Activated CD8-positive, alpha-beta memory T cell treated with anti-CD3 and anti-CD28 coated beads, Interleukin-2, amount 50 U/mL, for 4 hours (primary cell): ENCODE measurements at places on chromosomes 1 and 21.
A peak's percentile ranks its signal among the peaks of the same experiment; 100 is the strongest.

DNA sequence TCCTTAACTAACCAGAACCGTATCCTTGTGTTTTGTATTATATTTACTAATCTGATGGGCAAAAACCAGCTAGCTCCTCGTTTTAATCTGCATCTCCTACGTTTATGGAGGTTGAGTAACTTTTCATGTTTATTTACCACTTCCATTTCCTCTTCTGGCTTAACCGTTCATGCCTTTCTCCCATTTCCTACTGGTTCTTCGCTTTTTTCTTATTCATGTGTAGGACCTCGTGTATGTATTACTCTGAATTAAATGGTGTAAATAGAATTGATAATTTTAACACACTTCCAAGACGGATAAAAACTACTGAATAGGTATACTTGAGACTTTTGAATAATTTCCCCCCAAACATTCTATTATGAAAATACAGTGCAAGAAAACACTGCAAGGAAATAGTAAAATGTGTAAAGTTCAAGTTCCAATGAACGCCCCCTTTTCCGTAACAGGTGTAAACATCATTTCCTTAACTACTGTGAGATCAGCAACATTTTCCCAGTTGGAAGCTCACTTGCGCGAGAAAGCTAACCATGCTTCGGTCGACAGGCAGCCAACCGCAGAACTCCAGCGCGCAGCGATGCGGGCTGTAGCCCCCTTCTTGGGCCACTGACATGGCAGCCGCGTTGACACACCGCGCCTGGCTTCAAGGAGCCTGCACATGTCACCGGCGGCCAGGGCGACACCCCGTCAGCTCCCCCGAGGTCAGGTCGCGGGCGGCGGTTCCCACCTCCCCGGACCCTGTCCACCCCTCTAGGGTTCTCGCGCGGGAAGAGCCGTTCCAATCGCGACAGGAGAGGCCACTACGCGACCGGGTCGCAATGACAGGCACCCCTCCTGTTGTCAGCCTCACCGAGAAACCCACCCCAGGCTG is 816 bp downstream of the EDEM3 start:
- DNase-seq = peak; percentile 51

- no peak for DNase-seq
Measured at GRCh38 chr1:72432645-72433267, 150.4 kb upstream of the NEGR1 start.

- DNase-seq = no peak
Measured at GRCh38 chr1:156993426-156994147, 52.0 kb downstream of the ARHGEF11 start.

DNA sequence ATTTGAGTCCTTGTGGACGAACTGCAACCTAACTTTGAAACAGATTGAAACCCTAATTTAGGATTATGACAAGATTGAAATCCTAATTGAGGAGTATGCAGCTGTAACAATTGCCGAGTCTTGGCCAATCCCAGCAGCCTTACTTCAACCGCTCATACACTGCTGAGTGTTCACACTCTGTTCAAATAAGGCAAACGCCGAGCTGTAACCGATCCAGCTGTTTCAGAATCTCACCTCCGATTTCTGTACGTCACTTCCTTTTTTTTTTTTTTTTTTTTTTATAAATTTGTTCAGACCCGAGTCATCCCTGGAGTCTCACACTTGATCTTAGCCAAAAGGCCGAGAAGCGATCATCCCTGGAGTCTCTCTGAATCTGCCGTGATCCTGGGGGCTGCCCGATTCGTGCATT is 22.3 kb upstream of the ATP5PO start:
- DNase-seq = peak; percentile 34
